AG09309 (cell line): ENCODE measurements at places on chromosomes 16 and 17.

DNA sequence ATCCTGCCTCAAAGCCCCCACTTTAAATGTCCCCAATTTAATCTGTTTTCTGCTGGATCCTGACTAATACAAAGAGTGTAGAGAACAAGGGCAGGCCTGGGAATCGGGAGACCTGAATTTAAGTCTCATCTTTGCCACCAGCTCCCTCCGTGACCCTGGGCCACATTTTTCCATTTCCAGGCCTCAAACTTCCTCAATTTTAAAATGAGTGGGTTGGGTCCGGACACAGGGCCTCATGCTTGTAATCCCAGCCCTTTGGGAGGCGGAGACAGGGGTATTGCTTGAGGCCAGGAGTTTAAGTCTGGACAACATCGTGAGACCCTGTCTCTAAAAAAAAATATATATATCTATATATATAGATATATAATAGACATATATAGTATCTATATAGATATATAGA, 61.4 kb downstream of the SRL start:
- DNase-seq: no peak

GRCh38 chr16:8915722-8916301, 33.7 kb downstream of the LITAFD start:
- no peak for DNase-seq

DNA sequence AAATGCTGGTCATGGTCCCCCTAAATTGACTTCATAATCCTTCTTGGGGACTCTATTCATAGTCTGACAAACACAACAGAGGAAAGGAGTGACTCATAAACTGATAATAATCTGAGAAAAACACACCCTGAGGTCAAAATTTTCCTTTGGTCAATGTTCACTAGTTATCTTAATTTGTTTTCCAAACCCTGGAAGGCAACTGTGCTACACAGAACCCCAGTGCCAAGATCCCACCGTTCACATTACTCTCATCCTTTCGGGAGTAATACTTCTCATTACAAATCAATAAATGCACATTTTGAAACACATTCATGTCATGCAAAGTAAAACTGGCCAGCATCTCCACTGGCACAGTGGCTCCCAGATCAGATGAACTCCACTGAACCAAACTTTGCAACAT, 23.2 kb downstream of the COIL start:
- DNase-seq: no peak

DNA sequence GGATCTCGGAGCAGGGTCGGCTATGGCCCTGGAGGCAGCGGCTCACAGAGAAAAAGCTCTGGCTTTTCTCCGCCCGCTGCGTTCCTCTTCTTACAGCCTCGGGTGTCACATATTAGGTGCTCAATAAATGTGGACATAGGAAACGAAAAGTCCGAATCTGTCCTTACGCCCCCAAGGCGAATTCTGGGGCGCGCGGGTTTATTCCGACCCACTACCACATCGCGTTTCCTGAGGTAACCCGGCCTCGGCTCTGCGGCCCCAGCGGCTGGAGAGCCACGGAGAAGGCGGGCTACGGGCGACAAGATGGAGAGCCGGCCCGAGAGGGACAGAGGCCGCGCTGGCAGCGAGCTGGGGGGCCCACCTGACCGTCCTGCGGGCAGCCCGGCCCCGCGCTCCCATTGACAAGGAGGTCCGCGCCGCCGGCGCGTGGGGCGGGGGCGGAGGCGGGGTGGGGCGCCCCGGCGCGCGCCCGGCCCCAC, 573 bp upstream of the GNAO1 start:
- DNase-seq: no peak

- DNase-seq: no peak
These were observed 27.9 kb upstream of the OR4D1 start for GRCh38 chr17:58120195-58120822.

DNA sequence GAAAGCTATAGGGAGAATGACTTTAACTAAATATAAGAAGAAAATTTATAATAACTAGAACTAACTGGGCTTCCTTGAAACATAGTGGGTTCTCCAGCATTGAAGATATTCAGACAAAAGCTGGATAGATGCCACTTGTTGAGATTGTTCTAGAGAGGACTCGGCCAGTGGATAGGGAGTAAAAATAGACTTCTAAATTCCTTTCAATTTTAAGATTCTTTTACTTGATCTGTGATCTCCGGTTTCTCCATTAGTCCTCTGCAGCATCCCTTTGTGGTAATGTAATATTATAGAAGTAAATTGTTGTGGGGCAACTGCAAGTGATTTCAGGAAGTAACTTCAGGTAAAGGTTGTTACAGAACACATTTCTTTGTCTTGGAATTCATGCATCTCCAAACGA, 10.3 kb upstream of the RARA start:
- no peak for DNase-seq

GRCh38 chr16:75483222-75483621, 12.0 kb downstream of the CHST6 start:
- no peak for DNase-seq
